T-helper 1 cell (primary cell): ENCODE measurements at places on chromosomes 12 and 14.

DNA sequence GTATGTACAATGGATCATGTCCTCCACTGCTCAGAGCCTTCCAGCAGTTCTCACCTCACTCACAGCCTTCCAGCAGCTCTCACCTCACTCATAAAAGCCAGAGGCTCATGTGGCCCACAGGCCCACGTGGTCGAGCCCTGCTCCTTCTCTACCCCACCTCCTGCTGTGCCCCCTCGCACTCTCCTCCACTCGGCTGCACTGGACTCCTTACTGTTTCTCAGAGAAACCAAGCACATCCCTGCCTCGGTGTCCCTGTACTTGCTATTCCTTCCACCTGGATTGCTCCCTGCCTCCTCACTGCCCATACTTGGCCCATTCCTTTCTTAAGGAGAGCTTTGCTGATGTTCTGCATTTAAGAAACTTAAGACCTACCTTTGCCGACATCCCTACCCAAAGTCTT, 219.7 kb downstream of the ZFP36L1 start:
- no peak for DNase-seq

- no peak for DNase-seq
Measured at GRCh38 chr12:121719926-121720414, 7.4 kb downstream of the TMEM120B start.

GRCh38 chr12:87704374-87704773, 324.8 kb downstream of the C12orf50 start:
- no peak for DNase-seq

DNA sequence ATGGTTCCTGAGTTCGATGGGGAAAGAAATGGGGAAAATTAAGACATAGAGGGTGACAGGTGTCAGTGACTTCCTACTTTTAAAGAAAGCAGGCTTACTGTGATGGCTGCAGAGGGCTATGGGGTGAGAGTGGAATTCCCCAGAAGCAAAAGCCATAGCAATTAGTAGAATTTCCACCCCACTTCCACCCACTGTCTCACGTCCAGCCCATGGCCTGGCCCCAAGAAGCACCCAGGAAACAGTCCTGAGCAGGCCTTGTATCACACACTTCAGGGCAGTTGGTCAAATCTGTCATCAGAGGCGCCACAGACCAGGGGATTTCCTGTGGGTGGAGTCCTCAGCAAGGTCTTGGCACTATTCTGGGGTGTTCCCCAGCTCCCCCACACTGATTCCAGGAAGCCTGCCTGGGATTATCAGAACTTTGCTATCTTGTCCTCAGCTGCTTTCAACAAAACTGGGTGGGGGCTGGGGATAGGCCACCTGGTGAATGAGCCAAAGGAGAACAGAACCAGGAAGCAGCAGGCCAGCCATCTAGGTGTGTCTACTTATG, 120.1 kb upstream of the CCND2 start:
- DNase-seq: peak; percentile 29

GRCh38 chr12:29463198-29463597, 34.3 kb downstream of the OVCH1 start:
- DNase-seq: no peak

- DNase-seq: no peak
Measured at GRCh38 chr12:127284021-127284420, 982.9 kb upstream of the TMEM132C start.

DNA sequence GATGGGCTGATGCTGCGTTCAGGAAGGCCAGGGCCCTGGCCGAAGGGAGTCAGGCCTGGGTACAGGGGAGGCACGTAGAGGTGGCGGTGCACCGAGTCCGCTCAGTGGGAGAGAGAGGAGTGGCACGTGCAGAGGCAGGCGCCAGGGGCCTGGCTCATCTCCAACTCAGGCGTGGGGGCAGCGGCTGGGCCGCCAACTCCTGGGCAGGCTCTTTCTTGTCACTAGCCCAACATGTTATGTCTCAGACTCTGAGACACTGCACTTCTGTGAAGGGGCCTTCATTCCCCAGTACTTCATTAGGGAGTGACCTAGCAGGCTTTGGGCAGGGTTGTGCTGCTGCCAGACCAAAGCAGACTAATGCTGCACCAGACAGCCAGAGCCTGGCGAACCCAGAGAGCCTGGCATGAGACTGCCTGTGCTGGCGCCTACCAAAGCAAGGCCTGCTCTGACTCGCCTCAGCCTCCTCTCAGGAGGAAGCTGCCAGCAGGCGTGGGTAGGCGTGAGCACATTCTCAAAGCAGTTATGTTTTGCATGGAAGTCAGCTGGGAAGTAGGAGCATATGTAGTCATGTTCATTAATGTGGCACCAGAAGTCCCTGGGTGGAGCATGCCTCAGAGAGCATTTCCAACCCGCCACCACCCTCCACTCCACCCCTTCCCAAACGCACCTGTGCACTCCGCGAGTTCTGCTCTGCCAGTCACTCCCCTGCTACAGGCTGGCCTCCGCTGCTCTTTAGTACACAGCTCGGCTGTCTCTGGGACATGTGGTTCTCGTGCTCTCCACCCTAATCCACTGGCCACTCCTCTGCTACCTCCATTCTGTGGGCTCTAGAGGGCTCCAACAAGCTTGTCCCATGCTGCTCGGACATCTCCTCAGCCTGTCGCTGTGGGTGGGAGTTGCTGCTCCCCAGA, 9.7 kb downstream of the CKB start:
- no peak for DNase-seq

GRCh38 chr14:68283378-68284123, 464.0 kb downstream of the RAD51B start:
- DNase-seq: peak; percentile 85

DNA sequence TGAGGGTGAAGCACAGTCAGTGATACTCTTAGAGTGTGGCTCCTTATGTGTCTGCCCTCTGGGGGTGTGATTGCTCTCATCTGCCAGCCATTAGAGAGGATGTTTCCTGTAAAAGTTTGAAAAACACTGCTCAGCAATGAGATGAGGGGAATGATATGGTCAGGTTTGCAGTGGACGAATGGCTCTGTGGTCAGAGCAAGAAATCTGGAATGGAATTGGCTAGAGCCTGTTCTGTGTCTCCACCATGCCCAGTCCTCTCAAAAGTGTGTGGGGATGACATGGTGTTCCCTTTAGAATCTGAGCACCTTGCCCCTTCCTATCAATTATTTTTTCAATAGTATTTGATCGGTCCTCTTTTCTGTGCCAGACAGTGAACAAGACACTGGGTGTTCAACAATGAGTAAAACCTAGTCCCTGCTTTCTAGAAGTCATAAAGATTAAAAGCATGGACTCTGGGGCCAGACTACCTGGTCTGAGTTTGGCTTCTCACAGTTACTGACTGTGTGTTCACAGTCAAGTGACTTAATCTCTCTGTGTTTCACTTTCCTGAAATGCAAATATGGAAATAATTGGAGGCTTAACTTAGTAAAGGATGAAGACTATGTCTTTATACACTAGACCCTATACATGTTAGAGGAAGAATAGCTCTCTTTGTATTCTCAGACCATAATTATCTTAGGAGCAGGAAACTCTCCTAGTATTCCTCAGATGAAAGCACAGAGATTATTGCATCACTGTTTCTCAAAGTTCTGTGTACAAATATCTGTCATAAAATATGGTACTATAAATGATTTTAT, 1.6 kb downstream of the ACSS3 start:
- DNase-seq: no peak

DNA sequence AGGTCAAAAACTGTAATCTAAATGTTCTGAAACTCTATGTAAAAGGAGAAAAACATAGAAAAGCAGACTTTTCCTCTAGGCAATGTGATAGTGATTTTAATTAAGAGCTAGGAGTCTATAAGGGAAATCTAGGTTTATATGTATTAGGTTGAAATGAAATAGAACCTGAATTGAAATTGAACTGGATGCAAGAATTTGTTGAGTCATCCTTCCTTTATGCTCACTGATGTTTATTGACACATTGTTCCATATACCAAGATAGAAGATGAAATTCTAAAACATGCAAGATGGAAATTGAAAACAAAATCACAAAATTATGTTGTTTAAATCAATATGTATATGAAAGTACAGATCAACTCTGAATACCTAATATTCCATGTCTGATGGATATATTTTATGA, 170.4 kb upstream of the FLRT2 start:
- DNase-seq: no peak

DNA sequence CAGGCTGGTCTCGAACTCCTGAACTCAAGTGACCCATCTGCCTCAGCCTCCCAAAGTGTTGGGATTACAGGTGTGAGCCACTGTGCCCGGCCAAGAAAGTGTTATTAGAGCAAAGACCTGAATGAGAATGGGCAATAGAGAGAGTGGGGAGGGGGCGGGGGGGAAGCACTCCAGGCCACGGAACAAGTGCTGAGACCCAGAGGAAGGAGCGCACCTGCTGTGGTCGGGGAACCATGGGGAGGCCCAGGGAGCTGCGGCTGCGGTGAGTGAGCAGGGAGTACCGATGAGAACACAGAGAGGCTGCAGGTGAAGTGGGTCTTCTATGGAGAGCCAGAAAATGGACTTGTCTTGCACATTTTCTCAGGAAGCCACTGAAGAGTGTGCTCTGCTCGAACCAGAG, 10.8 kb downstream of the SMIM41 start:
- no peak for DNase-seq

GRCh38 chr14:23069413-23069806, 12.1 kb upstream of the CDH24 start:
- DNase-seq: no peak

GRCh38 chr14:100079726-100080005, 14.4 kb downstream of the EVL start:
- DNase-seq: no peak
